T-helper 1 cell (primary cell): ENCODE measurements at places on chromosomes 6 and 20.

GRCh38 chr6:67759001-67759400 lies 876.1 kb upstream of the ADGRB3 start:
- no peak for DNase-seq

DNA sequence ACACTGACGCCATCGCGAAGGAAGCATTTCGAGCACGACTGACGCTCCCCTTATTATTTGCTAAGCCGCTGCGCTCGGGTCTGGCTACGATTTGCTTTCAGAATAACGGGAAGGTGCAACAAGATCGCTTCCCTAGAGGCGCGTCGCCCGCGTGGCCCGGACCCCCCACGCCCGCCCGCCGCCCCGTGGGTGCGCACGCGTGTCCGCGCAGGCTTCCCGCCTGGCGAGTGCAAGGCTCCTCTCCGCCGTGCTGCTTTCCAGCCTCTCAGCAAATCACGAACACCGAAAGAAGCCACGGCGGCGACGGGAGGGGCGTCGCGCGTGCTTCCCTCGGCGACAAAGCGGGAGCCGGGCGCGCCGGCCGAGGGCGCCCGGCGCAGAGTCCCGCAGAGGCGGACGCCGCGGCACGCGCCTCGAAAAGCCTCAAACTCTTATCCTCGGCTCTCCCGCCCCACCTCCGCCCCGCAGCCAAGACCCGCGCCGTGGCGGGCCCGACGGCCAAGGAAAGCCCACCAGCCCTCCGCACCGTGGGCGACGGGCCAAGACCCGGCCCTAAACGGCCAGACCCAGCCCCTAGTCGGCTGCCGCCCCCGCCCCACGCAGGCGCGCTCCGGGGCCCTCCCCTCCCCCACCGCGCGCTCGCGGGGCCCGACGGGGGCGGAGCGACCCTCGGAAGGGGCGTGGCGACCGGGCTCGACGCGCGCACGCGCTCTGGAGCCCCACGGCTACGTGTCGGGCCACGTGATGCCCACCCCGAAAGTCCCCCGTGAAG lies 987 bp upstream of the QKI start:
- DNase-seq, result peak; percentile 93

DNA sequence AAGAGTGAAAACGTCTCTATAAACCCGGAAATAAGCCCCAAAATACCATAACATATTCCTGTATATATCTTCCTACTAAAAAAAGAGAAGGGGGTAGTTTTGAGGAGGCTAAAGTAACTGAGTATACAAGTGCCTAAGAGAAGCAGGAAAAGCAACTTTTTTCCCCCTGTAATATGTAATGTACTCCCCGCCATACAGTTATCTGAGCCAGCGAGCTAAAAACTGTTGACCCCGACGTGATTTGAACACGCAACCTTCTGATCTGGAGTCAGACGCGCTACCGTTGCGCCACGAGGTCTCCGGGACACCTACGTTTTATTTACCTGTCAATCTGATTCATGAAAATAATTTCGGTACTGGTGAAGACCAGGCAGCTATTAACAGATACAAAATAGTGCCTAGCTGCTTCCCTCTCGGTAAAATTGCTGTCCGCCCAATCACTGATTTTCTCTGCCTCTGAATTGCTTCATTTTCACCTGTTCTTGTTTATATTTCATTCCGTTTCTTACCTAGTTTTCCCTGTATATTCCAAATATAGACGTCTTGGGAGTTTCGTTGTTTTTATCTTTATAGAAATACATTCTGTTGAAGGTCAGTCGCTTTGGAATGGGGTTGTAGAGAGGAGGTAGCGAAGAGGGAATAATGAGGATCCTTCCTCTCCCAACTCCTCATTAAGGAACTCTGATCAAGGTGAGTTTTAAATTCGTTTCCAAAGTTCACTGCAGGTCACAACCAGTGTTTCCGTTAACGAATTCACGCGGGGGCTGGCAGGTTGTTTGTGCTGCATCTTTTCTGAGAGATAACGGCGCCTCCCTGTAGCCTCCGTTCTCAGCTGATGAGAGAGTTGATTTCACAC lies 33.6 kb upstream of the BTN3A2 start:
- DNase-seq, result peak; percentile 52

- DNase-seq, result peak; percentile 42
Measured at GRCh38 chr6:157020881-157021343, 243.7 kb downstream of the ARID1B start.

GRCh38 chr6:6588924-6589709 lies 597 bp downstream of the LY86 start:
- no peak for DNase-seq

DNA sequence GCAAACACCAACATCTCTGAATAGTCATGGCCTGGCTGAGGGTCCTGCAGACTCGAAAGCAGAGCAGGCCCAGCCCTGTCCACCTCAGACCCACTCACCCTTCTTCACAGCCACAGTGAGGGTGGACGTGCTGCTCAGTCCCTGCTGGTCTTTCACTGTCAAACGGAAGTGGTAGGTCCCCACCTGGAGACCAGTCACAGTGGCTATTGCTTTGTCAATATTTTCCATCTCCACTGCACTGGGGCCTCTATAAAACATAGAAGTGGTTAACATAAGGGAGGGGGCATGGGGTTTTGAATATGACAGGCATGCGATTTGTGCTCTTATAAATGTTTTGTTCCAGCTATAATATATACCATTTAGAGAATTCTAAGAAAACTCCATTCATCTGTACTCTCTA lies 73.9 kb downstream of the ALDH5A1 start:
- no peak for DNase-seq

GRCh38 chr6:139099984-139100383 lies 34.9 kb upstream of the HECA start:
- no peak for DNase-seq

DNA sequence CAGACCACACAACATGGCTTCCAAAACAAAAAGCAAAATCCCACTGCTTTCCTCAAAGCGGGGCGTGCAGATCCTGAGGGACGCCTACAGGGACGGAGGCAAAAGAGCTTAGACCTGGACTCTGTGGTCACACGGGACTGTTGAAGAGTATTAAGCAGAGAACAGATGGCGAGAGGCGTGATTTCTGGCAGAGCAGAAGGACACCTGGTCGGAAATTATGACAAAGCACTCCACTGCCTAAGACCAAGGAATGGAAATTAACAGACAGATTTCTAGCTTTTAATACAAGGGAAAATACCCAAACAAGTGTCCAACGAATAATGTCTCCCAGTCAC lies 15.4 kb downstream of the CST7 start:
- no peak for DNase-seq

GRCh38 chr20:52748990-52749389 lies 223.2 kb upstream of the TSHZ2 start:
- DNase-seq, result no peak

DNA sequence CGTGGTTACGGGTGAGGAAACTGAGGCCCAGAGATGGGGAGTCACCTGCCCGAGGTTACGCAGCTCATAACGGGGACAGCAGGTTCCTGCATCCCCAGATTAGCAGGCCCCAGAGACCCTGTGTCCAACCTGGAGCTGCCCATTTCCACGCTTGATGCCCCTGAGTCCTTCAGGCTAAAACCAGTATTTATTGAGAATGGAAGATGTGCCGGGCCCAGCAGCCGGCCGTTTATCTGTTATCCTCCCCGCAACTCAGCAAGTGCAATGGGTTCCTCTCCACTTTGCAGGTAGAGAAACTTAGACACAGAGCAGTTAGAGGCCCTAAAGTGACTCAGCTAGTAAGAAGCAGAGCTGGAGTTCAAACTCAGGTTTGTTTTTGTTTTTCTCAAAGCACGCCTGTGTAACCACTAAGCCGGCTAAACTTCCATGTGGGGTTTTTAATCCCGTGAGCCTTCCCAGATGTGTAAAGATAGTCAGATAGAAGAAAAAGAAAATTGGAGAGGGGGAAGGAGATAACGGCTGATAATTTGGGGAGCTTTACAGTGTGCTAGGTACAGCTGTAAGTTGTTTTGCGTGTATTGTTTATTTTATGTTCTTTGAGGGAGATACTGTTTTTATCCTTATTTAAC lies 775 bp downstream of the PFDN4 start:
- DNase-seq, result no peak

GRCh38 chr6:18148304-18149025 lies 6.4 kb downstream of the TPMT start:
- DNase-seq, result no peak

GRCh38 chr6:91442342-91442741 lies 855.5 kb upstream of the MAP3K7 start:
- DNase-seq, result no peak
